ENCODE measurements at places on chromosomes 4 and X.

DNA sequence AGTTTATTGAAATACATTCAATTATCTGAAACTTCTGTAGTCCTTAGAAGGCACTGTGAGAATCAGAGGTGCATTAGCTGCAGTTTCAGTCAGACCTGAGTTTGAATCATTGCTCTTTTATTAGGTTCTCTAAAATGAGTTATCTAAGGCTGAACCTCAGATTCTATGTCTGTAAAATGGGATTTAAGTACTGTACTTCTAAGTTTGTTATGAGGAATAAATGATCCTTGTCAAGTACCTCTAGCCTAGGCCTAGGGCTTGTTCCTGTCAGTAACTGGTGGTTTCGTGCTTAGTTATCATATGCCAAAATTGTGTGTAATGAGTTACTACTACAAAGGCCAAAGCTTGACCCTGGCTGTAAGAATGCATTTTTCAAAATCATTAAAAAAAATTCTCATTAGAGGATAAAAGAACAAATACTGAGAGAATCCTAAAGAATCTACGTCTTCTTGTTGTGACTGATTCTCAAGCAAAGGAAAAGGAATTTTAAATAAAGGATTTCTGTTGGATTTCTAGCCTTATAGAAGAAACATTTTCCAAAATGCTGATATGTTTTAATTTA, 65.8 kb downstream of the SLIT2 start:
- DNase-seq = no peak

DNA sequence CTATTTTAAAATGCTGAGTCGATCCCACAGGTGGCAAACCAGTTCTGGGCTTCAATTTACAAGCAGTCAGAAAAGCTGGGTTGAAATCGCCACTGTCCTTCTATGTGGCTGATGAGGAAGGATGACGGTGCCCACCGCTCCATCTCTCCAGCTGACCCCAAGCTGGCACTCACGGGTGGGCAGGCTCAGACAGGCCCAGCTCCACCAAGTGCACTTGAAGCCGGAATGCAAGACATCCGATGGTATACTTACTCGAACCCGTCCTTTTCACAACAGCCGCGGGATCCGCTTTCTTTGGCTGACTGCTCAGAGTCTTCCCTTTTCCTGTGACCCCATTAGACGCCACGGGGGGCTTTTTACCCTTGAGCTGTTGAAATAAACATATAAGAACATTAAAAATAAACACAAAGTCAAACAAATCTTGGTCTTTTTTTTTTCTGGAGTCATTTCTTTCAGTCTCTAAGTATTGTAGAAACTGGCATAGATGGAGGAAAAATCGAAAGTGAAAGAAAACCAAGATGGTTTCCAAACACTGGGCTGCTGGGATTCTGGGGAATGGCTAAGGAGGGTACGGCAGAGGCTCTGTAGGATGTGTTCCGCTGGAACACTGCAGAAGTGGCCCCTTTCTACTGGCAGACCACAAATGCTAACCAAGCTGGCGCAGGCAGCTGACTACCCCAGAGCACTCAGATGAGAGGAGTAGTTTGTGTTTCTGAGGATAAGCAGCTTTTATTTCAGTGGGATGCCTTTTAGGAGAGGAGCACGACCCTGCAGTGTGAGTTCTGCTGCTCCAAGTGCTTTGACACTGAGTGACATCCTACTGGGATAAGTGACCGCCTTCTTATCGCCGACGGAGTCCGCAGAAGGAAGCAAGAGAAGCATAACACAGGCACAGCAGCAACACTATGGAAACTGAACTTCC, 160.9 kb downstream of the AFAP1 start:
- no peak for DNase-seq

DNA sequence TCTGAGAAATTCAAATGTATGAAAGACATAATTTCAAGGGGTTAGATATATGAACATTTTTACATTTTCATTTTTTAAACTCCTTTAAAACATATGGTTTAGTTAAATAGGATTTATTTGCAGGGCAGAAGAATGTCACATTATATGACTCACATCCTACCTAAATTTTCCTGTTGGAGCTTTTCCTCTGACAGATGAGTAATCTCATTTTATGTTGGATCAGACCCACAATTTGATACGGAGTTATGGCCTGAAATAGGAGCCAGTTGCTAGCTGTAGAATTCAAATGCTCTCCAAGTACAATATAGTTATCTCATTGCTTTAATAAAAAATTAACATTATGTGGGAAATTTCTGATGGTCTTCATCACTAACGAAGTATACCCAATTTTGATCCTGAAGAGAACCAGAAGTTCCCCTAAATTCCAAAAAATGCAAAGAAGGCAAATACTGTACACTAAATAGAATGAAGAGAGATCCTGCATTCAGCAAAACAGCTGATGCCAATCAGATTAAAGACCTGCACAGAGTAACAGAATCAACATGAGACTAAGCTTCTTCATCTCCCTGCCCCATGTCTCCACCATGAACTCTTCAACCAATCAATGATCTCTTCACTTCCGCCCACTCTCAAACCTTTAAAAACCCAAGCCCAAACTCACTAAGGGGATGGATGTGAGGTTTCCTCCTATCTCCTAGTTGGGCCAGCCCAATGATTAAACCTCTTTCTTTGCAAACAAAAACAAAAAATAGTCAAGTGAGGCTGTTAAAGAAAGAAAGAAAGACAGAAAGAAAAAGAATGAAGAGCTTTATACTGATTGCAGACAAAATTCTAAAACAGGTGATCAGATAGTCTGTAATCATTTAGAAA, 10.9 kb upstream of the EXOSC9 start:
- DNase-seq = no peak

DNA sequence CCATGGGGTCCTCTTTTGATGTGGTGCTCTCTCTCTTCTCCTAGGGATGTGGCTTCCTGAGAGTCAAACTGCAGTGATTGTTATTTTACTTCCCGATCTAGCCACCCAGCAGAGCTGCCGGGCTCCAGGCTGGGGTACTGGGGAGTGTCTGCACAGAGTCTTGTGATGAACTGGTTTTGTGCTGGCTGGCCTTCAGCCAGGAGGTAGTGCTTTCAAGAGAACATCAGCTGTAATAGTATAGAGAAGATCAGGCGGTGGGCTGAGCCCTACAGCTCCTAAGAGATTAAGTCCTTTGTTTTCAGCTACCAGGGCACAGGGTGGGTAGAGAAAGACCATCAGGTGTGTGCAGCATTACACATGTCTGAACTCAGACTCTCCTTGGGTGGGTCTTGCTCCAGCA, 59.0 kb upstream of the AGTR2 start:
- DNase-seq = no peak

DNA sequence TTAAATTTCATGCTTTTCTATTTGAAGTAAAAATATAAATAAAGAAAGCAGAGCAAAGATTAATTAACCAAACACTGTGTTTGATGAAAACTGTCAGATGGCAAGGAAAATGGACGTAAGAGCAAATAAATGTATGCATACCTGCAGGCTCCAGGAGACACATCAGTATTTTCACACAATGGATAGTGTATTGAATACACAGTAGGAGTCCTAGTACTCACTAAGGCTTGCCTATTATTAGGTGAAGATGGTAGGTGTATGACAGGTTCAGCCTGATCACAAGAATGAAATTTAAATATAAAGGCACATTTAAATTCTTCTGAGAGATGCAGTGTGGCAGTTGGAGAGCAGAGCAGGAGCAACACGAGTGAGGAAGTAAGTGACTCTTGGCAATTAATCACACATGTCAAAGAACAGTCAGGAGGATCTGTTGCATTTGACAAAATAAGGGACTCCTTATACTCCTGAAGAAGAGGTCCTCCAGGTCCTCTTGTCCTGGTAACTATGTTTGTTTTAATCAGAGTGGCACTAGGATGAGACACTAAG, 106.0 kb upstream of the NDST4 start:
- no peak for DNase-seq

DNA sequence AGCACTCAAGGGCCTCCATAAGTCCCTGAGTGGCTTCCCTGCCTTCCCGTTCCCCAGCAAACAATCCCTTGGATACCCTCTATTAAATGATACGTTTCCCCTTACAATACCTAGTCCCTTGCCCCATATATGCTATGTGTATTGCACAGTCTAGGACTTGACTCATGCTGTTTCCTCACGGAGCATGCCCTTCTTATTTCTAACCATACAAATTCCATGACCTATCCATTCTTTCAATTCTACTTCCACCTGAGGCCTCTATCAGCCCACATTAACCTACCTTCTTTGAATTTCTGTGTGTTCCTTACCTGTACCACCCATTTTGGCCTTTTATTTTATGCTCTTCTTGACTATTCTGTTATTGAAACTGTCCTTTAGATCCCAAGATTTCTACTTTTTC, 2.9 kb upstream of the PGRMC2 start:
- DNase-seq = no peak

DNA sequence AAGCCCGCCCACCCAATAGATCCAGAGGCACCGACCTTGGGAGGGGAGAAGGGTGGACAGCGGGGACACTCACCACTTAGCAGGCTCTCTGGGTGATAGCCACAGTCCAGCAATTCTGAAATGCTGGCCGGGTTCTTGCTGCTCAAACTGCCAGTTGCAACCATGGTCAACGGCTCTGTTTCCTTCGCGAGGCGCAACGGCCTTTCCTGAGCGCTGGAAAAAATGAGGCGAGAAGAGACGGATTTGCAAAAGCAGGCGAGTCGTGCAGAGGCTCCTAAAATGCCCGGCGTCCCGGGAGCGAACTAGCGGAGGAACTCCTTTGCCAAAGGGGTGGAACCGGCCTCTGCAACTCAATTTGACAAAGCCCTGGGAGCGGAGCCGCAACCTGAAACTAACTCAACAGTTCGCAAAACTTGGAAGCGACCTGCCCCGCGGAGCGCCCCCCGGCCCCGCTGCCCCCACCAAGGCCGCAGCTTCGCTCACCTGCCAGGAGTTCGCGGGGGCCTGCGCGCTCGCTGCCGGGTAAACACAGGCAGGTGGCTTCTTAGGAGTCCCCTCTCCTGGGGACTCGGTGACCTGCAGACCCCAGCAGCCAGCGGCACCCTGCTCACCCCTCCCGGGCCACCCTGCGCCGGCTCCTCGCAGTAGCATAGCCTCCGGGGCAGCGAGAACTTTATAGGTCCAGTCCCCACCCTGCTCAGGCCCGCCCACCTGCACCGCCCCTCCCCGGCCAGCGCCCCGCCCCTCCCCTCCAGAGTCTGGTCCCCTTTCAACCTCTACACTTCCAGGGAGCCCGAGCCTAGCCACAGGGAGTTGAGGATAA, at the start of gene DDIT4L:
Gene DDIT4L, minus strand, starts transcription at position 649 of the 823 bp plus-strand sequence. Its CDS starts 485 bp downstream, at position 164.
- DNase-seq = no peak

DNA sequence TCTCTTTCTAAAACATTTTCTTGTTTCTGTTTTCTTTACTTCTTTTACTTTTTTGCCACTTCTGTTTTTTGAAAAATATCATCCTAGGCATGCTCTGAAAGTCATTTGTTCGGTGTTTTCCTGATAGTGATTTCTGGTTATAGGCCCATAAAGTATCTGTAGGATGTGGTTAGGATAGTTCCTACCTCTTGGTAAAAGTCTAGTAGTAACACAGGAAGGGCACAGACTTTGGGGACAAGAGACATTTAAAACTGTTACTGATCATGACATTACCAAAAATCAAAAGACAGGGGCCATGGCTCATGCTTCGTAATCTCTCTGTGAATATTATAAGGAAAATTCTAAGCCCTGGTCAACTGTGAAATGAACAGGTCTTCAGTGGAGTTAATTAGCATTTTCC, 44.8 kb downstream of the FHL1 start:
- DNase-seq = no peak

GRCh38 chrX:1450361-1451161, 2.1 kb downstream of the ASMTL start:
- no peak for DNase-seq

GRCh38 chr4:112060212-112060611, 85.0 kb upstream of the FAM241A start:
- peak; percentile 11 for DNase-seq

- DNase-seq = no peak
Measured at GRCh38 chr4:84089652-84090437, 409.2 kb downstream of the NKX6-1 start.

DNA sequence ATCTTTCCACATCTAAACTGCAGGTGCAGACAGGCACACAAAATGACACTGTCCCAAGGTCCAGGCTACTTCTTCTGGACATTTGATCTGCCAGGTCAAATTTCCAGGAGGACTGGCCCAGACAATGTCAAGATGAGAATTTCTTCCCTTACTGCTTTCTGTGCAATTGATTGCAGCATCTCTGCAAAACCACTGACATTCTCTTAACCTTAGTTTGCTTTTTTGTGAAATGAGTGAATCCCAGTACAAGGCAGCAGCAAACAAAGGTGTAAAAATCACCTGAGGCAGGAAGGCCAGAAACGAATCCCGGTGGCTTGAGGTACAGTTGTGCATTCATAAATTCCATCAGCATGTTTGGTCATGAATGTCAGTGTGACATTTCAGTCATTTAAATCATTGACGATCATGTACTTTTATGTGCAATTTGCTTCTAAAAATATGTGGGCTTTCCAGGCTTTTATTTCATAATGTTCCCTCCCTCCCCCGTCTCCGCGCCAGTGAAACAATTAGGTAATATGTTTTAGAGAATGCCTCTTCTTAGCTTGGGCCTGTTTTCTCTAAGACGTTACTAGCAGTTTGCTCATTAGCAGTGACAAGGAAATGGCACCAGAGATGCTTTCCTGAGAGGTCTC, 39.1 kb downstream of the NHS start:
- DNase-seq = no peak

- DNase-seq = peak; percentile 88
Measured at GRCh38 chrX:10106806-10107205, 50.0 kb upstream of the CLCN4 start.

DNA sequence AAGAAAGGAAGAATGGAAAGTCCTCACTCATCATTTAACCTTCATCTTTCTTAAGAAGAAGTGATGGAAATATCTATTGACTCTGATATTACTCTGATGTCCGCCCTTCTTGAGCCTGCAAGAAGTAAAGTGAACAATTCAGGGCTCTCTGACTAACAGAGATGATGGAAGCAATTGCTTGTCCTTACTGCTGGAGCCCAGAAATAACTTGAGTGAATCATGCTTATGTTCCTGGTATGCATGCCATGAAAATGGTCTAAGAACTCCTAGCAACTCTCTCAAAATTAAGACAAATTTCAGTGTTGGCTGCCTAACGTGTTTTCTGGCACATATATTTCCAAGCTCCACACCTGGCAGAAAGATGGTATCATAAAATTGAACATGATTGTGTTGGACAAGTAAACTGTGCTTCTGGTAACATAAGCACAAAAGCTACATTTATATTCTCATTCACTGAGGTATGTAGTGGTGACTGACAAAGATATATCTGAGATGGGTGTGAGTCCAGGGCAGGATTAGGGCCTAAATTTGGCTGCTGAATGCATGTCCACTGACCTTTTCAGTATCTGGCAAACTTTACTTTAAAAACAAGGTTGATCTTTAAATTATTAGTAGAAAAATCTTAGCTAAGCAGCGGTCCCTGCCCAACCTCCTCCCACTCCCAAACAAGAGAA, 109.2 kb upstream of the OTUD4 start:
- no peak for DNase-seq

DNA sequence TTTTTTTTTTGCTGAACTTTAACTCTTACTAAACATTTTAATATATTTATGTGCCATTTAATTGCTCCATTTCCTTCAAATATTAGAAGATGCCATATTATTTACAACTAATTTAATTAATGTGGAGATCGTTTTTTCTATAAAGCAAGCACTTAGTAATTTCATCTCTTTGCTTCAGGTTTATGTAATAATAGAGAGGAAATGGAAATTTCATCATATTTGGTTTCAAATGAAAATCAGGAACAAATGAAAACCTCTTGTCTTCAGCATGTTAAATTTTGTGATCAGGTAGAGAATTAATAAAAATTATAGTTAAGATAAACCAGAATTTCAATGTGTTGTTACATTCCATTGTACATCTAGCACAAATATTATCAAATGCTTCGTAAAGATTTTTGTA, 120.1 kb downstream of the SYNPO2 start:
- no peak for DNase-seq

- DNase-seq = no peak
Measured at GRCh38 chr4:119284876-119285780, 36.8 kb downstream of the FABP2 start.

All from OCI-LY7 (cell line).